ENCODE measurements at places on chromosomes 16 and 17. TPM values are rescaled to one million over a fixed set of nuclear protein-coding genes. Genes with fewer than 3 reads are reported as not detected.

CCL3 gene
- 2.9 TPM for total RNA-seq

GRCh38 chr16:81586417-81586816 lies 141.8 kb downstream of the CMIP start:
- no peak for DNase-seq

CHCT1 gene
- not detected for total RNA-seq

DNA sequence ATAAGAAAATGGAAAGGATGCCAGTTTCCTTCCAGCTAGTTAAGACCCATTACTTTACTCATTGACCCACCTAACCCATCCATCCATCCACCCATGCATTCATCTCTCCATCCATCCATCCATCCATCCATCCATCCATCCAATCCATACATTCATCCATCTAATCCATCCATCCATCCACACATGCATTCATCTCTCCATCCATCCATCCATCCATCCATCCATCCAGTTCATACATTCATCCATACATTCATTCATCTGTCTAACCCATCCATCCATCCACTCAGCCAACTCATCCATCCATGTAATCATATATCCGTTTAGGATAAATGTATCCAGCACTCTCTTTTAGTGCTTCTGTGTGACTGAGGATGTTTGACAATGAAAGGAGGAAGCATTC lies 178.8 kb upstream of the CACNG3 start:
- no peak for DNase-seq

DNA sequence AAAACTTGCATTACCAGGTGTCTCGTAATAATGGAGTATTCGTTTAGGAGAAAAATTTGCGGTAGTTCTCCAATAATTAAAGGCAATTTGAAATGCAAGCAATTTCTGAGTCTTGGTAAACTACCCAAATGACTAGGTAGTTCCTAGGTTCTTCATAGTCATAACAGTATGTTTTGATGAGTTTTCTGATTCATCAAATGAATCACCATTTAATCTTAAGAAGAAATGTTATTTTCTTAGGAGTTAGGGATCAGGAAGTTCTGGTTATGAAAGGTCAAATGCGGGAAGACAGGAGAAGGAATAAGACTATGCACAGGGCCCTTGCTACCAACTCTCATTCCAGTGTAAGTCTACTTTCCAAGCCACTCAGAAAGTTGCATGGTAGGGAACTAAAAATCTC lies 221.5 kb upstream of the SOX9 start:
- DNase-seq = no peak

DNA sequence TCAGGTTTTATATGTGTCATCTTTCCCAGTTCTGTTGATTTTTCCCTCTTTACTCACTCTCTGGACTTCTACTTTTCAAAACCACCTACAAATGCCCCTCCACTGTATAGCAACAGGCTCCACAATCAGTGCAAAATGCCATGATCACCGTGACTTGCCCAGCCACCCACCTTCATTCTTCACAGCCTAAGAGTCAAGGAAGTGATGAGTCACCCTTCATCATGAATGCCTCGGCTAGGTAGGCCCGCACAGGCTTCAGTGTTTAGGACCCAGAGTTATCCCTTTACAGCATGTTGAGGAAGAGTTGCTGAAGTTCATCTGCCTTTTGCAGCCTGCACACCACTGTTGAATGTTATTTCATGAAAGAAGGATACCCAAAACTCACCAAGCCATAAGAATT lies 158.6 kb downstream of the PMP22 start:
- DNase-seq = no peak

GRIN2C gene
- not detected for total RNA-seq

DNA sequence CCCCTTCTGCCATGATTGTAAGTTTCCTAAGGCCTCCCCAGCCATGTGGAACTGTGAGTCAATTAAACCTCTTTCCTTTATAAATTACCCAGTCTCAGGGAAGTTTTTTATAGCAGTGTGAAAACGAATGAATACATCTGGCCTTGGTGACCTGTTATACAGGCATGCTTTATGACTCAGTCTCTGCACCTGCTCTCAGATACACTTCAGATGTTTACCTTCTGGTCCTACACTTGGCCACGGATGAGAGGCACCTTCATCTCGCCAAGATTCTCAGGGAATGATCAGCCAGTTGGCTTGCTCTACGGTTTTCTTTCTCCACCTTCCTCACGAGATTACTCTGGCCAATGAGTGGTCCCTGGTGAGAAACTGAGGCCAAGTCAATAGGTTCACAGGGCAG lies 304.7 kb downstream of the CA10 start:
- no peak for DNase-seq

GRCh38 chr17:17924857-17925250 lies 47.3 kb downstream of the TOM1L2 start:
- no peak for DNase-seq

ODAD4 gene
- 1.7 TPM for total RNA-seq
